Stimulated activated CD4-positive, alpha-beta T cell treated with anti-CD3 and anti-CD28 coated beads, Interleukin-4, amount 100 ng/mL, for 24 hours (primary cell): ENCODE measurements at places on chromosomes 12 and 14.

DNA sequence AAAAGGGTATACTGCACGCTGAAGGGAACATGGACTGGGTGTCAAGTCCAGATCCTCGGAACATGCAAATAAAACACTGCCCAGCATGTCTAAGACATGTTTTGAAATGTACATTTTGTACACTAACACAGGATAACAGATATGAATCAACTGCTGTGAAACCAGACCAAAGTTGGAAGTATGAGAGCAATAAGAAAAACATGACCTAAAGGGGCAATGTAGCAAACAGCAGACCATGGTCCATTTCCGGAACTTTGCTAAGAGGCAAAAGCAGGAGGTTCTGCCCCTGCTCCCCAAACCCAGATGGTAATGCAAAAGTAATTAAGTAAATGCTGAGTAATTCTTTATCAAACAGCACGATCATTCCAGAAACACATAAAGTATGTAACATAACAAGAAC lies 125.2 kb downstream of the SLC25A21 start:
- DNase-seq: no peak

GRCh38 chr14:67970923-67971322 lies 151.3 kb downstream of the RAD51B start:
- no peak for DNase-seq

GRCh38 chr12:26871985-26872384 lies 39.0 kb upstream of the ITPR2 start:
- DNase-seq: no peak

DNA sequence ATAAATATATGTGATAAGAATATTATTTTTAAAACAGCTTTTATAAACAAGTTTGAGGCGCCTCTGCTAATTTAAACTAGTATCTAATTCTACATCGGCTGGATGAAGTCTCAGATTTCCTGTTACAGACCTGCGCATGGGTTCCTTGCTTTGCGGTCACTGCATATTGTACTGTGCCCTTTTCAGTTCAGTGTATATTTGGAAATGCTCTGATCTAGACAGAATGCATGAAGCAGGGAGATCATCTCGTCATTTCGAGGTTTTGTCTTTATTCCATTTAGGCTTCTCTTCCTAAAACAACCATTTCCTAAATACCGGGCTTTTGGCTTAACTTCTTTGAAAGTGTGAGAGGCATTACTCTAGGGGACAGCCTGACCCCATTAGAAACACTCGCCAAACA lies 25.6 kb downstream of the CRACR2A start:
- DNase-seq: no peak

- no peak for DNase-seq
Measured at GRCh38 chr12:82411546-82412230, 53.4 kb downstream of the METTL25 start.

DNA sequence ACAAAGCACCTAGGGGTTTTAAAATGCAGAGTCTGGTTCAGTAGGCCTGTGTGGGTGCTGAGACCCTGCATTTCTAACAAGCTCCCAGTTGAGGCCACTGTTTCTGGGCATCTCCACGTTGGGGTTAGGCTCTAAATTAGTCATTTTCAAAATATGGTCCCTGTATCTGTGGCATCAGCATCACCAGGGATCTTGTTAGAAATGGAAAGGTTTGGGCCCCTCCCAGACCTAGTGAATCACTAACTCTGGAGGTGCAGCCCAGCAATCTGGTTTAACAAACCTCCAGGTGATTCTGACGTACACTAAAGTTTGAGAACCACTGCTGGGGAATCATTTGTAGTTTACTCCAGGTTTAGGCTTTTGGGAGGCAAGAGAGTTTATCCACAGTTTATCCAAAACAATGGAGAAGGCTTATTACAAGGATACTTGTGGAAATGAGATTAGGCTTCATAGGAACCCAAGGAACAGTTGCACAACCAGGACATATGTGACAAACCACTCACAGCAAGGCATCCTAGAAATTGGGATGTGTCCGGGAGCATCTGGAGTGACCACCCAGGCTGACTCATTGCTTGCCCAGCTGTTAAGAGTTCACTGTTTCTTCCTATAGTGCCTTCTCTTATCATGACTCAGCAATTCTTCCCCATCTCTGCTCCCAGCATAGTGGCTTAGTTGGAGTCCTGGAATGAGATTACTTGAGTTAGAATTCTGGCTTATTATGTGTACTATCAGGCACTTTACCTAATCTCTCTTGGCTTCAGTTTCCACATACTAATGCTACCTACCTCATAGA lies 71.6 kb upstream of the STXBP6 start:
- DNase-seq: no peak

DNA sequence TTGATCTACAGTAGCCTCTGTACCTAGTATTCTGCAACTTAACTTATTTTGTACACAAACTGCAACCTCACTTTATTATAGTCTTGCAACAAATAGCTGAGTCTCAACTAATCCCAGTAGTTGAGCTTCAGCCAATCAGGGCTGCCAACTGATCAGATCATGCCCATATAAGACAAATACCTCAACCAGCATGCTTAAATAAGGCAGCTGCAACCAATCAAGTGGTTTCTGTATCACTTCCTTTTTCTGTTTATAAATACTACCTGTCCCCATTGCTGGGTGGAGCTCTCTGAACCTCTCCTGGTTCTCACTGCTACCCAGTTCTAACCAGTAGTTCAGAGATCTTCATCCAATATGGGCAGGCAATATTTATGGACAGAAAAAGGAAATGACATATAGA lies 248.5 kb upstream of the FBXO33 start:
- DNase-seq: no peak

DNA sequence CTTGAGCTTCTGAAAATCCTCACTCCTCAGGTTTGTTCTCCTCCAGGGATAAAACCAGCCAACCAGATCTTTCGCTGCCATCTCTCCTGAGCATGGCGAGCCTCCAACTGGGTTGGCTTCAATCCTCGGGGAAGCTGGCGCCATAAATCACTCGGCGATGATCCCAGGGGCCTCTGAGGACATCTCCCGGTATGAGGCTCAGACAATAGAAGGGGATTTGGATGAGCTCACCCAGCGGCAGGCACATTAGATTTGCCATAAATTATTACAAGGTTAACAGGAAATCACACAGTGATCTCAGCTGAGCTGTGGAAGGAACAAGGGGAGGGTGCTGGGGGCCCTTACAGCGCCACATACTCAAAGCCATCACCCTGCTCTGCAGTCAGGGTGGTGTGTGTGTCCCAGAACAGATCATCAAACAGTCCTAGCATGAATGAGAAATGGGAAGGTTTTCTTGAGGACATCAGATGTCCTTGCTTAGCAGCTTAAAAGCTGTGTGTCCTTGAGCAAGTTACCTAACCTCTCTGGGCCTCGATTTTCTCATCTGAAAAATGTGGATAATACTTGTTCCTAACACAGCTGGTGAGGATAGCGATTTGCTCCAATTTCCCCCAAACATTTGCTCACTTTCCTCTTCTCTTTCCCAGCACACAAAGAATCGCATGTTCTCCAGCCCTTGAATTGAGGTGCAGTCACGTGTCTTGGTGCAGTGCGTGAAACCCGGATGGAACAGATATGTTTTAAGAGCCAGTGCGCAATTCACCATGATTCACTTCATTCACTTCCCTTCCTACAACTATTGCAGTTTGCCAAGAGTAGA lies 142.8 kb downstream of the SCARB1 start:
- no peak for DNase-seq

- no peak for DNase-seq
Measured at GRCh38 chr12:1463073-1463905, 131.1 kb downstream of the FBXL14 start.

DNA sequence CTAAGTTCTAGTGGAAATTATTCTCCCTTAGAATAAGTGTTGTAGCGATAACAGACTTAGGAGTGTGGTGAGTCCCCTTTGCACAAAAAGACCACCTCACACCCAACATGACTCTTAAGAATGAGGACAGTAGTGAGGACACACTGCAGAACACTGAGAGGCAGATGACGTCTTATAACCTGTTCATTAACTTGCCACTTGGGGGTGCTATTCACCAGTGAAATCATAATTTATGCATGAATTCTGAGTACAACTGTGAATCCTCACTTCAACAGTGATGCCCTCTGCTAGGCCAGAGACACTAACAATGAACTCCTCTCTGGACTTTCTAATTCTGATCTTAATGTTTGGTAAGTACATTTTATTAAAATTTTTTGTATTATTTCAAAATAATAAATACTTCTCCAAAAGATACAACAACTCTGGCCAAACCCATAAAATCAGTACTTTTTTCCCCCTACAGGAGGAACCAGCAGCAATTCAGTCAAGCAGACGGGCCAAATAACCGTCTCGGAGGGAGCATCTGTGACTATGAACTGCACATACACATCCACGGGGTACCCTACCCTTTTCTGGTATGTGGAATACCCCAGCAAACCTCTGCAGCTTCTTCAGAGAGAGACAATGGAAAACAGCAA lies 274.7 kb downstream of the DAD1 start:
- no peak for DNase-seq

DNA sequence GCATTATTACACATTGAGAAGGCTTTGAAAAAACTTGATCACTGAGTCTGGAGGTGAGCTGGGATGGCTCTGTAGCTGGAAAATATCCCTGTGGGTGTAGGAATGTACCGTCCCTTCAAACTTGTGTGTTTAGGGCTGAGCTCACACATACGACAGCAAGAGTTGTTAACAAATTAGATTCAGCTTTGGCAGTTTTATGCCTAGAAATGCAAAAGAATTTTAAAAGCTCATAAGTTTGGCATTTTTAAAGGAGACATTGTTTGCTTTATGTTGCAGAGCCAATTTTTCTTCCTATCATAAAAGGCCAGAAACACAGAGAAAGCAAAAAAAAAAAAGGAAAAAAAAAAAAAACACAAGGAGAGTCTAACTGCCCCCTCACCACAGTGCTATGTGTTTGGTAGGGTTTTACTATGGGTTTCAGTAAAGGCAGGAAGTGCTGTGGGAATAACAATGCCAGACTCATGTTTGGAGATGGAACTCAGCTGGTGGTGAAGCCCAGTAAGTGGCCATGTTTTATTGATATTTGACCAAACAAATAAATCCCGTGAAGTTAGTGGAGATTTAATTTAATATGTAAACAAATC lies 78.4 kb downstream of the DAD1 start:
- DNase-seq: no peak

- no peak for DNase-seq
Measured at GRCh38 chr12:105092336-105092735, 8.1 kb upstream of the ALDH1L2 start.

GRCh38 chr12:5246196-5246595 lies 185.7 kb upstream of the NTF3 start:
- no peak for DNase-seq

- DNase-seq: no peak
Measured at GRCh38 chr12:6016756-6017155, 71.7 kb upstream of the ANO2 start.

- no peak for DNase-seq
Measured at GRCh38 chr14:103650213-103650612, 21.2 kb downstream of the KLC1 start.

DNA sequence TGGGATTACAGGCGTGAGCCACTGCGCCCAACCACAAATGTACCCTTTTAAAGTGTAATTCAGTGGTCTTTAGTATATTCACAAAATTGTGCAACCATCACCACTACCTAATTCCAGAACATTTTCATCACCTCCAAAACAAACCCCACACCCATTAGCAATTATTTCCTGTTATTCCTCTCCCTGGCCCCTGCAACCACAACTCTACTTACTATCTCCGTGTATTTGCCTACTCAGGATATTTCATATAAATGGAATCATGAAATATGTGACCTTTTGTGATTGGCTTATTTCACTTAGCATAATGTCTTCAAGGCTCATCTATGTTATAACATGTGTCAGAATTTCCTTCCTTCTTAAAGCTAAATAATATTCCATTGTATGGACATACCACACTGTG lies 16.0 kb upstream of the AQP2 start:
- DNase-seq: no peak

GRCh38 chr14:76262641-76263040 lies 110.9 kb downstream of the GPATCH2L start:
- DNase-seq: no peak

DNA sequence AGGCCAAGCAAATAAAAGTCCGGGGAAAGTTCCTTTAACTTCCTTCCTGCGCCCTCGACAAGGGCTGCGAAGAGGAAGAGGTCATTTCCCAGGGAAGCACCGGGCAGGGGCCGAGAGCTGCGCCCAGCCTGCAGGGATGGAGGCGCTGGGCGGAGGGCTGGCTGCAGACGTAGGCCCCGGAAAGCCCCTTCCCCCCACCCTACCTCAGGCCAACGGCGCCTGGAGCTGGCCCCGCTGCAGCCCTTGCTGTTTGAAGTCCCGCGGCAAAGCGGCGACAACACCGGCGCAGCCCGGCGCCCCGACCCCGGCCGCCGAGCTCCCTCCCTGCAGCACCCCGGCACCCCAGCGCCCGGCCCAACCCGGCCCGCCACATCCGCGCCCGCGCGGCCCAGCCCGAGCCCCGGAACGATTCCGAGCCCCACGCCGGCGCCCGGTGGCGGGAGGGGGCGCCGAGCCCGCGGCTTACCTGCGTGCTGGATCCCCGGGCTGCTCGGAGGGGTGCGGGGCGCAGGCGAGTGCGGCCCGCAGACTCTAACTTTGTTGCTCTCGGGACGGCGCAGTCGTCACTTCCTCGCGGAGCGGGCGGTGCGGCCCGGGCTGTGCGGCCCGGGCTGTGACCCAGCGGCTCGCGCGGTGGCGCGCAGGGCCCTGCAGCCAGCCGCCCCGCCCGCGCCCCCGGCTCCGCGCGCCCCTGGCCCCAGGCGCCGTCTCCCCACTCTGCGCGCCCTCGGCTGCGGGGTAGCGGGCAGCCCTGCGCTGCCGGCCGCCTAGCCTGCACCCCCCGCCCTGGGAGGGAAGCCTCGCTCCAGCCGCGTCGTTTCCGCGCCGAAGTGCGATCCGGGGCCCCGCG lies 64.8 kb upstream of the PTGR2 start:
- DNase-seq: peak; percentile 58
